AG09319 (cell line): ENCODE measurements at places on chromosomes 3 and 15.

GRCh38 chr15:25740383-25741255 lies 122.5 kb downstream of the ATP10A start:
- DNase-seq = no peak

DNA sequence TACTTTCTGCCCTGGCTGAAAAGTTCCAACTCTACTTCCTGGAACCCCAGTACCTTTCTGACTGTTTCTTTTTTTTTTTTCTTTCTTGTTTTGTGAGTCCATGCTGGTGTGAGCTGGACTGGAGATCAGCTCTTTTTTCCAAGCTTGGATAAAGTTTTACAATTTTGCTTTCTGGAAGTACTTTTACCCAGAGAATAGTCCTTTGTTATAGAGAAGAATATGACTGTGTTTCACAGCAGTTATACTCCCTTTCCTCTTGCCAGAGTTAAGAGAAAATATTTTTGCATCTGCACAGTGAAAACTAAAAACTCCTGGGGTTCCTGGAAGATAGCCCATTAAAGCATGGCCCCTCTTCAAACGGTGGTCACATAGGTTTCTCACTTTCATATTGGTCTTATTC lies 1100.6 kb downstream of the OTOL1 start:
- no peak for DNase-seq

- DNase-seq = no peak
These were observed 491.8 kb downstream of the MECOM start for GRCh38 chr3:169171739-169172138.

DNA sequence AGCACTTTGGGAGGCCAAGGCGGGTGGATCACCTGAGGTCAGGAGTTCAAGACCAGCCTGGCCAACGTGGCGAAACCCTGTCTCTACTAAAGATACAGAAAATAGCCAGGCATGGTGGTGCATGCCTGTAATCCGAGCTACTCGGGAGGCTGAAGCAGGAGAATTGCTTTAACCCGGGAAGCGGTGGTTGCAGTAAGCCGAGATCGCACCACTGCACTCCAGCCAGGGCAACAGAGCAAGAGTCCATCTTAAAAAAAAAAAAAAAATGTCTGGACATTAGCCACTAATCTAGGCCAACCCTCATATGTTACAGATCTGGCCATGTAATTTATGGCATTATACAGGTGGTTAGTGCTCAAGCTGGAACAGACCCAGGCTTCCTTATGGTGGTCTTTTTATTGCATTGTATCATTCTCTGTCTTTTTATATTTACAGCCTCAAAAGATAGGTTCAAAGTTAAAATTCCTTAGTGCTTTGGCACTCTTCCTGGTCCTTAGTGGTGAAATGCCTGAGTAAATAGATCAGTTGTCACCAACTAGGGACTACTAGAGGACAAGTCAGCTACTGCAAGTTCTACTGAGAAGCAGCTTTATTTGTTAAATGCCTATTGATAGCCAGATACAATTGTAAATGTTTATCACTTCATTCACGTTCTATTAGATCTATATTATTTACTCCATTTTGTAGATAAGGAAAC lies 16.0 kb downstream of the STARD9 start:
- DNase-seq = no peak
